T-helper 9 cell (primary cell): ENCODE measurements at places on chromosomes 2 and 18.

GRCh38 chr2:26969077-26969844 is 1.2 kb upstream of the MAPRE3 start:
- DNase-seq: no peak

DNA sequence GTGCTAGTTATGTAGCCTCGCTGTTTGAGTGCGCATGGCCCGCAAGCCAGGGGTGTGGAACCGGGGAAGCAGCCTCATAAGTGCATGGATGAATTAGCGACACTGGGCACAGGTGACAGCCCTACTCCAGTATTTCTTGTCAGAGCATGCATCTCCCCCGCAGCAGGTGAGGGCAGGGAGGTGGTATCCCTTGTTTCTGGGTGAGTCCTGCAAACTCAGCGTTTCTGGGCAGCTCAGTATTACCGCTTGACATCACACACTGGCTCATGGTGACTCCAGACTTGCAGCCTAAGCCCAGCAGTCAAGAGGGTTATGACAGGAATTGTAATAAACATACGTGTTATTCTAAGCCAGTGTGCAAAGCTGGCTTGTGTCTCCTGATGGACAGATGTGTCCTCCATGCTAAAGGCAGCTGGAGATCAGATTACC is 2.5 kb downstream of the CABLES1 start:
- DNase-seq: no peak

DNA sequence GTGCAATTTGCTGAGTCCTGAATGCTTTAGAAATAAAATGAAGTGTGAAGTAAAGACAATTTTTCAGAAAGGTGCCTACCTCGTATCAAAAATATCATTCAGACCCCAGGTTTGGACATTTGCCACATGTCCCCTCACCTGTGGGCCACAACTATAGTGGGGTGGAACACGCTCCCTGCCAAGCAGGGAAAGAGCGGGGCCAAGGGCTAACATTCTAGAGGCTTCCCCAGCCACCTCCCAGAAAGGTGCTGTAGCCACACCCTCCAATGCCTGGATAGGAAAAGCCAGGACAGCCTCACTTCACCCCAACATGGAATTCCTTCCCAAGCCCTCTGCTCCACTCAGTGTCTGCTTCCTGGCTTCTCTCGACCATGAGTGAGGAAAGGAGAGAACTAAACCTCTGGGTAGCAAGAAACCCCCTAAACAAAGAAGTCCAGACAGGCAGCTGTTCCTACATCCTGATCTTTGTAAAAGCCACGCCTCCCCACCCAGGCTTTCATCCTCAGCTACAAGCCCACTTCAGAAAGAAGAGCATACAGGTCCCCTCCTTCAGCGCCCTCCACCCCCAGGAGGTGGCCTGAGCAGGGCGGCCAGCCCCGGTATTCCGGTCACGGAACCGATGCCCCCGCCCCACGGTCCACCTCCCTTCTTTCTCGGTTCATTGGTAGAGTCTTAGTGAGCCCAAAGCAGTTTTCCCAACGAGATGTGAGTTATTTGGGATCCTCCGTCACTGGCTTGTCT is 2.1 kb downstream of the COL6A3 start:
- no peak for DNase-seq

DNA sequence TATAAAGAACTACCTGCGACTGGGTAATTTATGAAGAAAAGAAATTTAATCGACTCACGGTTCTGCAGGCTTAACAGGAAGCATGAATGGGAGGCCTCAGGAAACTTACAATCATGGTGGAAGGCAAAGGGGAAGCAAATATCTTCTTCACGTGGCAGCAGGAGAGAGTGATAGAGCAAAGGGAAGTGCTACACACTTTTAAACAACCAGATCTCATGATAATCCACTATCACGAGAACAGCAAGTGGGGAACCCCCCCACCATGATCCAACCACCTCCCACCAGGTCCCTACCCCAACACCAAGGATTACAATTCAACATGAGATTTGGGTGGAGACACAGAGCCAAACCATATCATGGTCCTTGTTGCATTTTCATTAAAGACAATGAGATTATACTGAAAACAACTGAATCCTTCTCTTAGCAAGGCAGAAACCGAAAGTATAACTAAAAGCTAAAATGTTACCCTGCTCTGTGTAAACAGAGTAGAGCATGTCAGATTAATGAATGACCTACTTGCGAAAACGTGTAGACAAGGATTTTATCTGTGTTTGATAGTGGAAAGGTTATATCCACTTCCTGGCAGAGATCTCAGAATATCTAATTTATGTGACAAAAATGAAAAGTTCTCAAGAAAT is 60.1 kb upstream of the RBBP8 start:
- no peak for DNase-seq

DNA sequence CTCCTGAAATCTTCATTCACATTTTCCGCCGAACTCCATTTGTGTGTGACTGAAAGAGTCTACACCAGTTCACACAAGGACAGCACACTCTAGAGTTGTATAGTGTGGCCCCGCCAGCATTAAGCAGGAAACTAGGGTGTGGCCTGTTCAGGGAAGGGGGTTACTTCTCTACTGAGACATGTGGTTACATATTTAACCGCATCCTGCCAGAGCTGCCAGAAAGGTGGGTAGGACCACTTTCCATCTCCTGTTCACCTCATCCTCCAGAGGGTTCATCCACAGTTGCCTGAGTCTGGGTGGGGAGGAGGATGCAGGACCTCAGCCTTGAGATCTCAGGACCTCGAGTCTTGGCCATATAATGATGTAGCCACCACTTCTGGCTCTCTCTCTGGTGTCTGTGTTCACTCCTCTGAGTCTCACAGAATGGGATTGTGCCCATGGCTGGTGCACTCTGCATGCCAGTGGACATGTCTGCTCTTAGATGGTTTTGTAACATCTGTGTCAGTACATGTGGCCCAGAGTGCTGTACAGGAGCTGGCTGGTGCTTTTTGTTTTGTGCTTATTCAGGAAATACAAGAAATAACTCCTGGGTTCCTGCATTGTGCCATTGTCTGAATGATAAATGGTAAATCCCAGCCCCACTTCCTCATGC is 7.7 kb upstream of the SP140L start:
- peak; percentile 38 for DNase-seq

DNA sequence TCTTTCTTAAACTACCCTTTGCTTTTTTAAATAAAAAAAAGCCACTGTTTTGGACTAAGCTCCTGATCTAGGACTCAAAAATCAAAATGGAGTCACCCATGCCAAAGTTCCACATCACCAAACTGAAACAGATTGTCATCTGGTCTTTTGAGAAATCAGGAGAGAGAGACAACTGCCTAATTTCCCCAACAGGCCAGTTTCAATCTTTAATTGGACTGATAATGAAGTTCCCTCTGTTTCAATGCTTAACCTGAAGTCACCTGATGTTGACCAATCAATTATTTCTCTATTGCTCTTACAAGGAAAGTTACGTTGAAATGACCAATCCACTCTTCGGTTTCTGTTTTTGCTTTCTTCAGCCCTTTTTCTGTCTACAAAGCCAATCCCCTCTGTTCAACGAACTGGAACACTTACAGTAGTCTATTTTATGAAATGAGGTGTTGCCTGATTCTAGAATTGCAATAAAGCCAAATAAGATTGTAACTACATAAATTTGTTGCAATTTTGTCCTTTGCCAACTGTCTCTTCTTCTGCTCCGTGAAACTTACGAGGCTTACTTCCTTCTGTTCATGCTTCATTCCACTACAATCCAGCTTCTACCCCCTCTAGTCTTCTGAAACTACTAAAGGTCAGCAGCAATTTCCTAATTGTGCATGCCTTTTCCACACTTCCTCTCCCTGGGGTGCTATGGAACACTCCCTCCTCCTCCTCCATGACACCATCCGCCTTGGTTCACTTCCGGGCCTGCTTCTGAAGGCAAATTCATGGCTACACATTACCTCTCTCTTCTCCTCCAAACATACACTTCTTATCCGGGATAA is 95.2 kb upstream of the CD302 start:
- no peak for DNase-seq

DNA sequence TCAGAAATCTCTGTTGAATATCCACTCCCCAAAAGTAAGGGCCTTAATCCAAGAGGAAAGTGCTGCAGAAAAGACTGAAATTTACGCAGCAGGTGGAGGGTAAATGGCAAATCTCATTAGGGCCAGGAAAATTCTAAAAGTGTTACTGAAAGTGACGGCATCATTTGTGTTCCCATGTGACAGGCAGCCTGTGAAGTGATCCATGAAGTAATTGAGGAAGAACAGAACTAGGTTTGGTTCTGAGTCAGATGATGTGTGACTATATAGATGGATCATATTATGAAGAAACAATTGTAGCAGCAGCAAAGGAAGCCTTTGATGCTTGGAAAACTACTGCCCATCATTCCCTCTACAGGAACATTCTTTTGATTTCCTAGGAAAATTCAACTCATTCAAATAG is 401.2 kb downstream of the TGIF1 start:
- no peak for DNase-seq

DNA sequence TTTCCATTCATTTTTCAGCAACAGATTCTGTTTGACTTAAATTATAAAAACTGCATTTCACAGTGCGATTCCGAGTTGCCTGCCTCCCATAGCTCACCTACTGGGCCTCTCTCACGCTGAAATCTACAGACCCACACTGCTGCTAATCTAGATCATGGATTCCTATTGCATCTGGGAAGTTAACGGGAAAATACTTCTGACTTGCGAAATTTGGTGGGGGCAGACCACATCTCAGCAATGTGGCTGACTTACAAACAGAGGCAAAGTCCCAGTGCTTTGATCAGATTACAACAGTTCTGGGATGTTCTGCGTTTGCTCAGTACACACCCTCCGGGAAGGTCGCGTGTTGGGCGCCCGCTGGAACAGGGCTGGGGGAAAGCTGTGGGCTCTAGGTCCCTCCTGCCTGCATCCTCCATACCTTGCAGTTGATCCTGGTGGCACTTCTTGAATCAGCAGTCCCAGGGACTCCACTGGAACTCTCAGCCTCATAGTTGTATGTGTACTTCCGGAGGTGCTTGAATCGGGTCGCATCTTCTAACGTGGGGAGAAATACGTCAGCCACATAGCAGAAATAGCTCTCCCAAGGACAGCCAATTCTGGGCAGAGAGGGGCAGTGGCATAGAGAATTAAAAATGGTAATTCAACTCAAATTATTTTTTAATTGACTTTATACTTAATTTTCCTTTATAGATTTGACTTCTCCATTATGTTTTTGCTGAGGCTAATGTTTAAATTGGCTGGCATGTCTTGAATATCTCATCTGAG is 1.7 kb downstream of the APOB start:
- no peak for DNase-seq

GRCh38 chr2:173436088-173436487 is 81.4 kb downstream of the CDCA7 start:
- no peak for DNase-seq

GRCh38 chr2:200944467-200945394 is 18.7 kb downstream of the ORC2 start:
- DNase-seq: no peak

DNA sequence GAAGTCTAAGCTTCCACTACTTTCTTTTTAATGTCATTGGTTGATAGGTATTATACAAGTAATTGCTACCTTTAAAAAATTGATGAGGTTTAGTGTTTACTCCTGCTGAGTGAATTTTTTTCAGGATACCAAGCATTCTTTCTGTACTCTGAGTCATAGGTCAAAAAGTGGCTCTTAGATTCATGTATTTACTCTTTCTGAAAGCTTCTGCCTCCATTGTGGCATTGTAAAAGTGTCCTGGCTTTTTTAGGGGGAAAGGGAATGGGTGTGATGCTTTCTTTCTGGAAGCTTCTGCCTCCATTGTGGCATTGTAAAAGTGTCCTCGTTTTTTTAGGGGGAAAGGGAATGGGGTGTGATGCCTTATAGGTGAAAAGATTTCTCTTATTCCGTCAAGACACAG is 286.5 kb downstream of the LPIN1 start:
- no peak for DNase-seq

DNA sequence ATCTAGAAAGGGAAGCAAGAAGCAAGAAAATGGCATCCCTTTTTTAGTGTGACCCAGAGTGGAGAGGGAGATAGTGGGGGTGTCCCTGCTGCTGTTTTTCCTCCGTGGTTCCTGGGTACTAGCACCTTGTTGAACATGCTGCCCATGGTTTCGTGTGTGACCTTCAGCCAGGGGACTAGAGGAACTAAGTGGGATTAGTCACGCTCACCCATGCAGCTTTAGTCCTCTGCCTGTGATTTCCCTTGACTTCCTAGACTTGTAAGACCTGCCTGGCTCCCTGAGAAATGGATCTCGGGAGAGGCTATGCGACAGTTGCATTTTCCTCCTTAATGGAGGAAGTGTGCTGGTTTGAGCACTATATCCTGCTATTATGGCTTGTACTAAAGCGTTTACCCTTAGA is 471.4 kb downstream of the DCDC2C start:
- DNase-seq: no peak

GRCh38 chr18:50611529-50611941 is 51.6 kb downstream of the MAPK4 start:
- no peak for DNase-seq

DNA sequence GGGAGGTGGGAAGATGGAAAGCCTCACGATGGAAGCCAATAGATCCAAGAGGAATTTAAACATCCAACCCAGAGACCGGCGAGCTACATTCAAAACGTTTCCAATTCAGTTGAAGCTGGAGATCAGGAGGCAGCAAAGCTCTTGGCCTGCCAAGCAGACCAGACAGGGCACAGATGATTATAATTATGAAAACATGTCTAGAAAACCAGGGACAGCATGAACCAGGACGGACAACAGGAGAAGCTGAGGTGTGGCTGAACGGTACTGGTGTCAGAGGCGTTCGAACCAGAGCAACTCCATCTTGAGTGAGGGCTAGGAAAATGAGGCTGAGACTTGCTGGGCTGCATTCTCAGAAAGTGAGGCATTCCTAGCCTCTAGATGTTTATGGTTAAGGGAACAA is 102.2 kb upstream of the CCDC150 start:
- DNase-seq: no peak
